ENCODE measurements at places on chromosomes 1 and 21.

DNA sequence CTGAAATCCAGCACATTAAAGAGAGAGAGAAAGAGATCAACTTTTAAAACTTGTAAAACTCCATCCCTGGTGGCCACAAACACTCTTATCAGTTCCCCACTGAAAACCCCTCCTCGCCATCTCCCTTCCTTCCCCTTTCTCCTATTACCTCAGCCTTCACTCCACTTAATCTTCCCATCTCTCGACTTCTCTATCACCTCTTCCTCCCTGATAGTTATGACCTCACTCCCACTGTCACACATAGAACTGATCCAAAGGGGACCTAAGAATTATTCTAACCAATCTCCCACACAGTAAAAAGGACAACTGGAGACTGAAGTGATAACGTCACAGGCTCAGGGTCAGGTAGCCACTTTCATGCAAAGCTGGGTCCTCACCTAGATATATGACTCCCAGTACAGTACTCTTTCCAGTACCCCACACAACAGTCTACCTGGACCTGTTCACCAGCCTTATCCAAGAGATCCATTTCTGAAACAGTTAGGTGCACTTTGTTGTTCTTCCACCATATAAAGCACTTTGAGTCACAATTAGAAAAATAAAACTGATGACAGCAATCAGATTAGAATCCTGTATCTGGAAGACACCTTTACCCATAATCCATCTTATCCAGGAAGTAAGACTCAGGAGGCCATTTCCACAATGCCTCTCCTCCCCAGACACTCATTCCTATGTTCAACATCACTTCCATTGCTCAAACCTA, 324.8 kb downstream of the SMYD3 start:
- no peak for DNase-seq

DNA sequence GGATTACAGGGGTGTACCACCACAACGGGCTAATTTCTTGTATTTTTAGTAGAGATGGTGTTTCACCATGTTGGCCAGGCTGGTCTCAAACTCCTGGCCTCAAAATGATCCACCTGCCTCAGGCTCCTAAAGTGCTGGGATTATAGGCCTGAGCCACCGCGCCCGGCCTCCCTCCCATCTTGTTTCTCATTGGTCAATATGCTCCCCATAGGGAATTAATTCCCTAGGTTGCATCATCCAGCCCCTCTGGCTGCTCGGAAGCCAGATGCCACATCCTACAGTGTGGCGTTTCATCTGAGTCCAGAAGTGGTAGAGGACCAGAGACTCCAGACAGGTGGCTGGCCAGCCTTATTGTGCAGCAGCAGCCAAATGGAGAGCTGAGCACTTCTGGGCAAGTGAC, 11.5 kb upstream of the VASH2 start:
- DNase-seq: no peak

GRCh38 chr1:47031585-47031984, 8.1 kb downstream of the CYP4X1 start:
- DNase-seq: no peak

GRCh38 chr1:9684801-9685200, 33.3 kb downstream of the PIK3CD start:
- no peak for DNase-seq

DNA sequence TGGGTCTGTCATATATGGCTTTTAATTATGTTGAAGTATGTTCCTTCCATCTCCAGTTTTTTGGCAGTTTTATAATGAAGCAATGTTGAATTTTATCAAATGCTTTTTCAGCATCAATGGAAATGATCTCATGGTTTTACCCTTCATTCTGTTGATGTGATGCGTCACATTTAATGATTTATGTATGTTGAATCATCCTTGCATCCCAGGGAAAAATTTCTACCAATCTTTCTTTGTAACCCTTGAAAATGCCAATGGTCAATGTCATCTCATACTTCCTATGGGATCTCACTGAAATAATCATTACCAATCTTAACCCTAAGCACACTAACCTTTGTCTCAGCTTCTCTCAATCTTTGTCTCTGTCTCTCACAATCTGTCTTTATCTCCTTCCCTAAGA, 1004.0 kb downstream of the KCNT2 start:
- no peak for DNase-seq

GRCh38 chr1:100883963-100884362, 10.7 kb downstream of the EXTL2 start:
- no peak for DNase-seq

DNA sequence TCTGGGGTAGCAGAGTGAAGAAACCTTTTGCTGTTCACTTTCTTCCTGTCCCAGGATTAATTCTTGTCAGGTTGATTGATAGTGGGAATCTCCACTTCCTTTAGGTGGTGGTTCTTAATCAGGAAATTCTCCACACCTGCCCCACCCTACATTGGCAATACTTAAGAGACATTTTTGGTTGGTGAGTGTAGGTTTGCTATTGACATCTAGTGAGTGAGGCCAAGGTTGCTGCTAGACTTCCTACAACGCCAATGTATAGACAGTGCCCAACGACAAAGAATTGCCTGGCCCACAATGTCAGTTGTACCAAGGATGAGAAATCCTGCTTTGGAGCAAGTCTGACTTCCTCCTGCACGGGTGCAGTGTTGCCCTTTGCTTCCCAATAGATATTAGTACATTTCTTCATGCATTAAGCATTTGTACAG, 38.5 kb downstream of the MAP3K7CL start:
- no peak for DNase-seq

GRCh38 chr21:32425628-32426027, 13.1 kb downstream of the EVA1C start:
- no peak for DNase-seq

GRCh38 chr1:43621861-43622260, 28.1 kb upstream of the KDM4A start:
- no peak for DNase-seq

DNA sequence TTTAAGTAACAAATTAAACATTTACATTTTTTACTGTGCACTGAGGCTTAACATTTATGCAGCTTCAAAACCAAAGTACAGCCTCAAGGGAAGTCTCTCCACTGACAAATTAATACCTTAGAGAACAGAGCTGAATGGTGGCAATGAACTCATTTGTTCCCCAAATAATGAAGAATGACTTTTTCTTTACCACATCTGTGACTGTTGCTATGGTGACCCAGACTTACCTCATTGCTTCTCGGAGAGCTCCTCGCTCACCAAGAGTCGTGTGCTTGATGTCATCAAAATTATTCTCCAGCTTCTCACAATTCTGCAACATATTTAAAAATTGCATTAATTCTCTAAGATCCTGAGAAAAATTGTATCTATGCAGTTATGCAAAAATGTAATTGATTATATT, 92.9 kb downstream of the DPYD start:
- DNase-seq: no peak

All from GM12892 (cell line).